ENCODE measurements at places on chromosomes 13 and 19. TPM values are rescaled to one million over a fixed set of nuclear protein-coding genes. Genes with fewer than 3 reads are reported as not detected.

The DACH1 gene
- not detected for total RNA-seq

- peaks cover 30% of the 10 kb centered on the region for H3K4me1 ChIP-seq
- DNase-seq = no peak
- peaks cover 20% of the 10 kb centered on the region for H3K36me3 ChIP-seq
- no peak overlapping the region for H3K27ac ChIP-seq
Measured at GRCh38 chr19:46907880-46908279, 47.1 kb downstream of the ARHGAP35 start.

The TMEM147 gene
- total RNA-seq = 123 TPM

GRCh38 chr19:8585894-8586750 is 8.9 kb upstream of the MYO1F start:
- no peak overlapping the region for H3K4me3 ChIP-seq
- peak; percentile 65 for DNase-seq
- peaks cover 3% of the 10 kb centered on the region for H3K36me3 ChIP-seq
- peaks cover 10% of the 10 kb centered on the region for H3K27me3 ChIP-seq
- H3K27ac ChIP-seq = no peak overlapping the region
